Left colon (tissue), 2 donors: ENCODE measurements at places on chromosomes 6 and 20. TPM values are rescaled to one million over a fixed set of nuclear protein-coding genes. Genes with fewer than 3 reads are reported as not detected.

GRCh38 chr6:44658571-44658970 lies 271.1 kb downstream of the CDC5L start:
- no peak for DNase-seq

NEURL2 gene
- 5.5 TPM for total RNA-seq

- no peak for DNase-seq
Measured at GRCh38 chr6:105886814-105887544, 199.2 kb upstream of the PRDM1 start.

DNA sequence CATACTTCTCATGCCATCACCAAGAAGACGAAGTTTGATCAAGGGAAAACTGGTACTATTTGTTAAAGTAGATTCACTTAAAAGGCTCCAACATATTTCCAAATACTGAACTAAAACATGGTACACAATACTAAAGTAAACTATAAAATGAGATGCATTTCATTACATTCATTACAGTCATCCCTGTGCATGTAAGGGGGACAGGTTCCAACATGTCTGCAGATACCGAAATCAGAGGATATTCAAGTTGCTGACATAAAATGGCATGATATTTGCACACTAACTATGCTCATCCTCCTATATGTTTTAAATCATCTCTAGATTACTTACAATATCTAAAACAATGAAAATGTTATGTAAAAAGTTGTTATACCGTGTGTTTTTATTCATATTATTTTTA lies 893.9 kb upstream of the MANEA start:
- DNase-seq: no peak

DDX43 gene
- total RNA-seq: 0.46 TPM

TFB1M gene
- total RNA-seq: 26.7 TPM

DNA sequence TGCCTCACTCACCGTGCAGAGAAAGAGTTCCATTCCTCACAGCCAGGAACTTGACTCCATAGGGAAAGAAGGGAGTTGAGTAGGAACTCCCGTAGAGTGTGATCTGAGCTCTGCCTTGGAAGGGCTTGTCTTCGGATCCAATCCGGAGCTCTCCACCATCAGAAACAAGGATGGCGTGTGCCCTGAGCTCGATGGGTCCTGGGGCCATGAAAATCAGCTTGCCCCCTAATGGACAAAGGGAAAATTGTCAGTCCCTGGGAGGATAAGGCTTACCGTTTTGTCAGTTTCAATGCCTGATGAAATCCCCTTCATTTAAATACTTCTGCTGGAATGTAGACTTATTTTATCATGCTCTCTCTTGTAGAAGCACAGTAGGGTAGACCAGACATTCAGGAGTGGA lies 153.3 kb downstream of the PKHD1 start:
- no peak for DNase-seq

GRCh38 chr6:137210903-137211302 lies 8.3 kb downstream of the IFNGR1 start:
- no peak for DNase-seq

DNA sequence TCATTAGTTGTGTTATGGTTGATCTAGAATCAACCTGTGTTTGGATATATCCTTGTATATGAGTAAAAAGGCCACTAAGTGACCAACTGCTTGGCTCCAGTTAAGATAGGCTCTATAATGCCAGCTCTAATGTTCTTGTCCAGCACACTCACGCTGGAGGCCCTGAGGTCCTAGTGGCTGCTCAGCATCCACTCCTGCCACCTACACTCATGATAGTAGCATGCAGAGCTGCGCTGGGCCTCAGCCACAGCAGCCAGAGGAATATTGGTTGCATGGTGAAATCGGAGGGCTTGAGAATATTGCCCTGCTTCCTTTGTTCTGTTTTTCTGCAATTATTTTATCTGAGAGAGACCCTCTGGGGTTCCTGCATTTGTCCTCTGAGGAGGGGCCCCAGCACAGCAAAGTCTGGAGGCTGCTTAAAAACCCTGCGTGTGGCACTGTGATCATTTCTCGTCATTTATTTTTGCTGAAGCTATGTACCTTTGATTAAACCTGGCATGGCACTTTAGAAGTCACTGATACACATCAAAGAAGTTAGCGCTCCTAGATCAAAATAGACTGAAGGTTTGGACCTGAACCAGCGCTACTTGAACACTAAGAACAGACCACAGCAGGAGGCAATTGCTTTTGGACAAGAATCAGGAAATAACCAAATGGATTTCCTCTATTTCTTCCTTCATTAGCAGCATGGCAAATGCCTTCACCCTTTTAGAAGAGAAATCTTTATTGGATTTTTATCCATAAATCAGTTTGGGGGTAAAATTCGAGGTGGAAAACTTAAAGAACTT lies 398.4 kb upstream of the ID4 start:
- DNase-seq: no peak

DNA sequence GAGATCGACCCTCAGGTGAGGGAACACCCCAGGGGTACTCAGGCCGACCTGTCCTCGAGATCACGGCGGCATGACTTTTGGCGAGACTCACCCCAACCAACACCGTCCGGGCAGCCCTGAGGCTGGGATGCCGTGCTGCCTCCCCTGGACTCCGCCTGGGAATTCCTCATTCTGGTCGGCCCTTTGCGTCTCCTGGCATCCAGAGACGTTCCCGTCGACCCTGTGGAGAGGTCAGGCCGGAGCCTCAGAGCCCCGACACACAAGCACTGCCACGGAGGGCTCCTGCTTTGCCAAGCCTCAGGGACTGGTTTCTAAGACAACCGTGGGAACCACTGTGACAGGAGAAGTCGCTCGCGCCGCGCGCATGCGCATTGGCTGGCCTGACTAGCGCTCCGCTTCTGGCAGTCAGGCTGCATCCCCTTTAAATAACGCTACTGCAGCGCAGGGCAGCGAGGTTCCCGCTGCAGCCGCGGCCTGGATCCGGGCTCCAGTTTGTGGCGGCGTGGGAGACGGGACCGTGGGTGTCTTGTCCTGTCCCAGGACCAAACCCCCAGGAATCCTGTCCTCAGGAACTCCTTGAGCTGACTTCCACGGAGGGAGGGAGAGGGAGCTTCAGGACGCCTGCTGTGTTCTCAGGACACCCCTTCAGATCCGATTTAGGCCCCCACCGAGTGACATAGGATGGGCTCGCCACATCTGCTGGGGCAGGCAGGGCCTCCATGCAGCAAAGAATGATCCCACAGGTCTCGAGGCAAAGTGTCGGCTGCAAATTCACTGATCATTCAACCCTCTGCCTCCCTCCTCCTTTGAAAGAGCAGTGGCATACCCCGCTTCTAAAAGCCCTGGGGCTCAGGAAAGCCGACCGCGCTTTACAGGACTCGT lies 163.2 kb upstream of the ZNF337 start:
- no peak for DNase-seq

DNA sequence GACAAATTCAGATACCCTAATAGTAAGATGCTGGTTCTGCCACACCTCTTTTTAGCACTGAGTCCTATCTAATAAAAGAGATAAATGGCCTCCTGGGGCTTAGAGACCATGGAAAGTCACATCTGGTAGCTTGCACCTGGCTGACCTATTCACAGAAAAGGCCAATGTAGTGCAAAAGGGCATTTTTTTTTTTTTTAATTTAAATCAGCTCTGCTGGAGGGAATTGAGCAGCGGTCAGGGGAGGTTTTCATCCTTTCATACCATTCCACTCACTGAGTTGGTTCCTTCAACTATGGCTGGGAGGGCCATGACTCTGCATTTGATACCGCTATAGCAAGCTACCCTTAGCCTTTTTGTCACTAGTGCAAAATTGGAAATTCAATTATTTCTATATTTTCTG lies 20.1 kb upstream of the HS3ST5 start:
- DNase-seq: no peak

TSHZ2 gene
- 4.9 TPM for total RNA-seq

DNA sequence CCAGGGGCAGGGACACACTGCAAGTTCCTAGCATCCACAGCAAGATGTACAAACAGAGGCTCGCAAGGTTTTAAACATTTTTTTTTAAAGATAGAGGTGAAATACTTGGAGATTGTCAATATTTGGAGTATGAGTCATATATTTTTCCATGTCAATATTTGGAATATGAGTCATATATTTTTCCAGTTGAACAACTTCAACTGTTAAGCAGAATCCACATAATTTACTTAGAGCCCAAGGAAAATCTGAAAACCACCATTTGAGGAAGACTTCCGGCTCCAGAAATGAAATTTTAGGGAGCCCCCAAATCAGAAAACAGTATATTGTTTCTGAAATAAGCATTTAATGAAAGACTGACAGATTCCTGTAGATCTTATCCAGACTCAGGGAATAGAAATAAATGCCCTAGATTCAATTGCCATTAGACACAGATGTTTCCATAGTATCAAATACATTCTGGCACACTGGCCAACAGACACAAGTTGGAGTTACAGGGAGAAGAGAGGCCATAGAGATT lies 51.6 kb upstream of the FAM184A start:
- no peak for DNase-seq

- DNase-seq: no peak
Measured at GRCh38 chr20:23290761-23291574, 59.6 kb upstream of the NXT1 start.

VGLL2 gene
- not detected for total RNA-seq

PRR18 gene
- not detected for total RNA-seq

GRCh38 chr6:705047-705446 lies 12.1 kb upstream of the EXOC2 start:
- no peak for DNase-seq

CLVS2 gene
- 0.14 TPM for total RNA-seq

GRCh38 chr6:148242180-148242579 lies 100.5 kb upstream of the SASH1 start:
- DNase-seq: no peak

- DNase-seq: no peak
Measured at GRCh38 chr6:6772751-6773150, 184.2 kb downstream of the LY86 start.

DNA sequence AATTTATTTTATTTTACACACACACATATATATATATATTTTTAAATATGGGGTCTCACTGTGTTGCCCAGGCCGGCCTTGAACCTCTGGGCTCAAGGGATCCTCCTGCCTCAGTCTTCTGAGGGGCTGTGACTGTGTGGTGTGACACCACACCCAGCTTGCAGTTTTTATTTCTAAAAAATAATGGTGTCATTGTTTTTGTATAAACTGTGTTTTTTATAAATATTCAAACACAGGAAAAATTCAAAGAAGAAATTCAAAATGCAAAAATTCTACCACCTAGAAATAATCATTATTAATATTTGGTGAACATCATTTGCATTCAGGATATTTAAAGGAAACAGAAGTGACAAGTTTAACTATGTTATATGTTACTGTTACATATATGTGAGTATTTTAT lies 3.1 kb downstream of the CCDC28A start:
- DNase-seq: no peak

SH3BGRL2 gene
- total RNA-seq: 141 TPM

APCDD1L gene
- 0.50 TPM for total RNA-seq

ADGRF1 gene
- total RNA-seq: 2.1 TPM

DNA sequence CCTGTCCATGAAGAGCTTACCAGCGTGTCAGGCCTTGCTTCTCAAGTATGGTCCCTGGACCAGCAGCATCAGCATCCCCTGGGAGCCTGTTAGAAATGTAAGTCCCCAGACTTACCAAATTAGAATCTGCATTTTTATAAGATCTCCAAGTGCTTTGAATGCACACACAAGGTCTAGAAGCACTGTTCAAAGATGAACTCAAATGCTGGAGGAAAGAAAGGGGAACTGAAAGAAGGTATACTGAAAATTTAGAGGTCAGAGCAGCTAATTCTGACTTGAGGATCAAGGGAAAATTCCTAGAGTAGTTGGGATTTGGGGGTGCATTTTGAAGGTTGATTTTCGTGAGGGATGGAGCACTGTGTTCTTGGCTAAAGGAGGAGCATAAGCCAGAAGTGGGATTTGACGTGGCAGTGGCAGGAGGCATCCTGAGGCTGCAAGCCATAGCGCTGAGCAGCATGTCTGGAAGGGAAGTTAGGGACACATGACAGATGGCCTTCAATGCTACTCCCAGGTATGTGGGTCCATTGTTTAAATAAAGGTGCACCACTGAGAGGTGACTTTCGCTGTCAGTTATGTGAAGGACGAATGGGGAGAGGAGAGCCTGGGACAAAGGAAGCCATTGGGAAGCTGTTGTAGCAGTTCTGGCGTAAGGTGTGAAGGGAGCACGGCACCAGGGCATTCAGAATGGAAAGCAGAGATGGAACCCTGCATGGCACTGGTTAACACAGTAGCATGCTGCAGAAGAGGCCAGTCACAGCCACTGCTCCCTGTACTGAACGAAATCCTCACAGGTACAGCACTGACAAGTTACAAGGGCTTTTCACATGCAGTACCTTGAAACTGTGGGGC lies 36.2 kb downstream of the ARMC2 start:
- DNase-seq: no peak

SAMD3 gene
- total RNA-seq: 2.0 TPM

DNA sequence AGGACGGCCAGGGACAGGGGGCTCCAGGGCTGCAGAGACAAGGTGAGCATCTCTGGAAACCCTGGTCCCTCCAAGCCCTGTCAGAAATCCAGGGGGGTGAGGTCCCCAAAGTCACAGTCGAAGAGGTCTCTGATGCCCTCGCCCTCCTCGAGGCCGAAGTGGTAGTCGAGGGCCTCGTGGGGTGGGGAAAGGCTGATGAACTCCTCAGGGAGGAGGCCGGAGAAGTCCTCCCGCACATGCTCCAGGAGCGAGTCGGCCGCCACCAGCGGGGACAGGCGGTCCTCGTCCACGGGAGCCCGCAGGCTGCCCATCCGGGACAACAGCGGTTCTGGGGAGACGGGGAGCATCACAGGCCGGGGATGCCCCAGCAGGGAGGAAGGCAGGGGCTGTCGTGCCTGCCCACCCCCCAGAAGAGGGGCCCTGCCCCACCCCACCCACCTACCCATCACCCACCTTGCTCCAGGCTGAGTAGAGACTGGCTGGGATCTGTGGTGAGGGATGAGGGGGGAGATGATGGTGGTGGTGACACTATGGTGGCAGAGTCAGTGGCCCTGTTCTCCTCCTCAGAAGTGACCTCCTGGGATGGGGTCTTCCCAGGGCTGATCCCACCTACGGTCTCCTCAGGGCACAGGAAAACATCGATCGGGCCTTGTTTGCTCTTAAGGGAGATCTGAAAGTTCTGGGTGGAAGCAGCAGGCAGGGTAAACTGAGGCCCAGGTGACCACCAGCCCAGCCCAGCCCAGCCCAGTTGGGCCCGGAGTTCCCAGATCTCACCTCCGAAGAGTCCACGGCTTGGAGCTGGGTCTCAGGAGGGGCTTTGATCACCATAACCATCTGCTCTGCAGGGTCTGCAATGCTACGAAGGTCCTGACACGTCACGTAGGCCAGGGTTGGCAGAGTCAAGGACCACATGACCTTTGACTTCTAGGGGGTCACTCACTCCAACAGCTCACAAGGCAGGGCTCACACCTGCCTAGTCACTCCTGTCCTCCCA lies 2.7 kb upstream of the NECAB3 start:
- no peak for DNase-seq

FRS3 gene
- total RNA-seq: 3.3 TPM

DNA sequence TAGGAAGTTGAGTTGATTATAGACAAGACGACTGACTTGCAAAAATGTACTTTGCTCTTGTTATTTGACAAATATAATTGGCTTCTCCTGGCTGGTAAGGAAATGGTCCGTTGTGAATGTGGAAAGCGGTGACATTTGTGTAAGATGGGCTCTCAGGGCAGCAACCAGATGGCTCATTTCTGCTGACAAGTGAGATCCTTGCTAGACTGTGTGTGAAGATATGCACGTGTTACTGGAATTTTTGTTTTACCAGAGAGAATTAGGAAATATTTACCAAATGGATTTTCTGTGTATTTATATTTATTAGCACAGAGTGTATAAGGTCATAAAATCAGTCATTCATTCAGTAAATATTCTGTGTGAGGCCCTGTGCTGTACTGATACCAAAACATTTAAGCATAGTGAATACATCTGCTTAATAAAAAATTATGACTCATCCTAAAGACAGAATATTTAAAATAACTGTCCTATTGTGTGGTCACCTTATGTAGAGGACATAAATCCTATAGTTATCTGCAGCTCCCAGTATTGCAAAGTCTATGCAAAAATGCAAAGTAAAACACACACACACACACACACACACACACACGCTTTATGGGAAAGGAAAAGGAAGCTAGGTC lies 109.9 kb upstream of the ASF1A start:
- no peak for DNase-seq
